ENCODE measurements at places on chromosomes 12 and 14. TPM values are rescaled to one million over a fixed set of nuclear protein-coding genes. Genes with fewer than 3 reads are reported as not detected.

Gene CLEC14A
- 0.10 TPM for total RNA-seq

Gene DAO
- not detected for total RNA-seq

Gene RPS29
- total RNA-seq: 866 TPM

Gene PYM1
- total RNA-seq: 32.2 TPM
